ENCODE measurements at places on chromosomes 3 and 15. TPM values are rescaled to one million over a fixed set of nuclear protein-coding genes. Genes with fewer than 3 reads are reported as not detected.

- DNase-seq, result no peak
These were observed 108.5 kb downstream of the ECT2 start for GRCh38 chr3:172859041-172859440.

DNA sequence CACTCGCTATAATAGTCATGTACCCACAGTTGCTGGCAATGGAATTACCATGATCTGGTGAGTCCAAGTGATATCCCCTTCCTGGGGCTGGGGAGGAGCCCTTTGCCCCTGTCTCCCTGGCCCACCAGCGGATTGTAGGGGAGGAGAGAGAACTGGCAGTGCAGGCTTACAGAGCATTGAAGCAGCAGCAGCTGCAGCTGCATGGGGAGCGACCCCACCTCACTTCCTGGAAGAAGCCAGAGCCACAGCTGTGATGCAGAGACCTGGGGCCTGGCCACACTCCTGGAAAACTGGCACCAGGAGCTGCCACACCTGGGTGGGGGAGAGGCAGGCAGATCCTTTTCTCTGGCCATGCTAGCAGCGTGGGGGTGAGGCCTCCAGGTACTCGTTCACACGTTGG, 300.1 kb upstream of the PROK2 start:
- DNase-seq, result no peak

DNA sequence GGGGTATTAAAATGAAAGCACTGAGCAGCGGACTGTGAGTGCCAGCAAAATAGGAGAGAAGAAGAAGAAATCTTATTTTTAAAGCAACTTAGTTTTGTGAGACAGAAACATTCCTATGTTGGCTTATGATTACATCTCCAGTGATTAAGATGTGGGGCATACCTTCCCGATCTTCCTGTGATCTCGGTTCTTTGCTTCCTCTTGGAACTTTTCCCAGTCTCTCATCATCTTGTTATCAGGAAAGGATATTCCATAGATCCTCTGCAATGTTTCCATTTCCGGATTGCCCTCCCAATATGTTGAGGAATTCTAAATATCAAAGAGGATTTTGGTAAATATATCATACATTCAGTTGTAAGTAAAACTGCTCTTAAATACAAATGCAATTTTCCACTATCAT, 22.2 kb downstream of the TARS3 start:
- no peak for DNase-seq

Gene NLGN1
- total RNA-seq, result 4.5 TPM

Gene CHRD
- under 0.01 TPM for total RNA-seq

Measured in kidney epithelial cell (primary cell).